ENCODE measurements at places on chromosomes 2 and 18.
A peak's percentile ranks its signal among the peaks of the same experiment; 100 is the strongest.

GRCh38 chr2:25310965-25311864, 30.5 kb downstream of the DNMT3A start:
- DNase-seq = no peak

- DNase-seq = no peak
Observed at GRCh38 chr2:126999106-126999756, 100.5 kb downstream of the TEX51 start.

GRCh38 chr2:214899751-214900150, 90.3 kb upstream of the BARD1 start:
- DNase-seq = no peak

DNA sequence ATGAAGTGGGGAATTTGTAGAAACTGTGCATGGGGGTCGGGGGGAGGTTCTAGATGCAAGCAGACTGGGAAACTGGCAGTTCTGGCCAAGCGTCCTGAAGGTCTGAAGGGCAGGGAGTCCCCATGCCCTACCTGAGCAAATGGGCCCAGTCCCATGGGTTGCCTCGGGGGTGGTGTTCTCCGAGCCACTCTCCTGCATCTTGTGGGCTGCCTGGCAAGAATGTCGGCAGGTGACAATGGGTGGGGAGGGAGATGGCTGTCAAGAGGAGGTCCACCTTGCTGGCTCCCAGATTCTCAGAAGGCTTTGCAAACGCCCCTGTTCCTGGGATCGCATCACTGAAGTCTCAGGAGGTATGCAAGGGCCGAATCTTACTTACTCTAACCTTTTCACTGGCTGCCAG, 21.3 kb downstream of the INHBB start:
- DNase-seq = no peak

GRCh38 chr2:223920109-223920508, 25.0 kb downstream of the WDFY1 start:
- DNase-seq = no peak

- no peak for DNase-seq
Observed at GRCh38 chr2:159904959-159905305, 106.9 kb upstream of the CD302 start.

- no peak for DNase-seq
Observed at GRCh38 chr2:220334871-220335590, 707.6 kb downstream of the SLC4A3 start.

GRCh38 chr18:56200381-56200911, 437.9 kb downstream of the TXNL1 start:
- DNase-seq = peak; percentile 68

DNA sequence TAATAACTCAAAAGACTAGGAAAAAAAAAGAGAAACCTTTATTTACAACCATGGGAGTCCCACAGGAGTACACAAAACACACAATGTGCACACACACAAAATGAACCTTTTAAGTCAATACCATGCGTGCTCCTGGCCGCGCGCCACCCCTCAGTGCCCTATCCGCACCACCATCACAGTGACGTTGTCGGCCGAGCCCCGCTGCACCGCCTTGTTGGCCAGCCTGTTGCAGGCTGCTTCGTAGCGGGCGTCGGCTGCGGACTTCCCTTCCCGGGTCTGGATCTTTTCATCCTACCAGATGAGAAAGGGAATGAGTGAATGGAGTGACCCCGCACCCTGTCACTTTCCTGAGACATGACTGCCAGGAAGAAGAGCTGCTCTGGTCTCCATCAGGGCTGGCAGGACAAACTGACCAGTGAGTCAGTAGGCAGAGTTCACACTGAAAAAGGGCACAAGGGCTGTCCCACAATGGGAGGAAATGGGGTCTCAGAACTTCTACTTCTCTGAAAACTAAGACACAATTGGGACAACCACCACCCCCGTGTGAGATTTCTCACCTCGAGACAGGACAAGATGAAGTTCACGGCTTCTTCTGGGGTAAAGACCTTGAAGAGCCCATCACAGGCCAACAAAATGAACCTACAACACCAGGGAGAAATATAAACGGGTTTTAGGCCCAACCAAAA, 11.8 kb downstream of the ERFE start:
- no peak for DNase-seq

DNA sequence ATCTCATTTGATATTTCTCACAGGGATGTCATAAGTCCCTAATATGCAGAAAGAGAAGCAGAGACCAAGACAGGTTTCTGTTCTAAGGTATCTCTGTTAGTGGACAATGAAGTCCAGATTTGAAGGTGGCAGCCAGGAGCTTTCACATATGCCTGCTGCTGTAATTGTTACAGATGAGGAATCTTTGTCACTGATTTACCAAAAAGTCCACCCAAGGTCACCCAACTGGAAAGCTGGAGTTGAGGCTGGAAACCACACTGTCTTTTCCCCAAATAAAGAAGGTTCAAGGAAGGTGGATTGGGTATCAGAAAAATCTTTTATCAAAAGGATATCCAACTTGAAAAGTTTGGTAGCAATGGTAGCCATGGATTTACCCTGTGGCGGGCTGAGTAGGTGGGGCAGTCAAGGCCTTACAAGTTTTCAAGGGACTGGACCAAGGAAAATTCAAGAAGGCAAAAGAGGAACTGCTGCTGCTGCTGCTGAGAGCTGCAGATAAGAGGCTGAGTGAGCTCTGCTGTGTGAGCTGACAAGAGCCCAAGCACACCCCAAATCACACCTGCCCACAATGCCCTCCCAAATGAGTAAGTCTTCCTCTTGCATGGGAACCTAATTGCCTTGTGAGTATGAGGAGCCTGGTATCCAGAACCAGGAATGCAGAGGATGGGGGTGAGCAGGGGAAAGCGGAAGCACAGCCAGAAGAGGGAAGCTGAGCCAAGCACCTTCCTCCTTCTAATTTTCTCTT, 241.2 kb downstream of the ANAPC1 start:
- no peak for DNase-seq

DNA sequence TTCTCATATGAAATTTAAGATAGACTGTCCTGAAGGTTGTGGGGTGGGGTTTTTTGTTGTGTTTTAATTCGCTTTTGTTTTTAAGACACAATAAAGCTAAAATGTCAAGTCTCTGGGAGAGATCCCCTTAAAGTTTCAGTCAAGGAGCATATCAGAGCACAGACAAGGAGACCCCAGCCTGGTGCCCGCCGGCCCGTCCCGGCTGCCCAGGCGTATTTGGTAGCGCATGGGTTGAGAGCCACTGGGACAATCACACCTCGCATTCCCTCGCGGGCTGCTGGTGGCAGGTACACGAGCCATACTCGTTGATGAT, 2.6 kb downstream of the LRRTM1 start:
- no peak for DNase-seq

- DNase-seq = peak; percentile 7
Observed at GRCh38 chr2:235868645-235869044, 299.5 kb downstream of the GBX2 start.

- DNase-seq = no peak
Observed at GRCh38 chr18:79422022-79422782, 26.5 kb downstream of the NFATC1 start.

DNA sequence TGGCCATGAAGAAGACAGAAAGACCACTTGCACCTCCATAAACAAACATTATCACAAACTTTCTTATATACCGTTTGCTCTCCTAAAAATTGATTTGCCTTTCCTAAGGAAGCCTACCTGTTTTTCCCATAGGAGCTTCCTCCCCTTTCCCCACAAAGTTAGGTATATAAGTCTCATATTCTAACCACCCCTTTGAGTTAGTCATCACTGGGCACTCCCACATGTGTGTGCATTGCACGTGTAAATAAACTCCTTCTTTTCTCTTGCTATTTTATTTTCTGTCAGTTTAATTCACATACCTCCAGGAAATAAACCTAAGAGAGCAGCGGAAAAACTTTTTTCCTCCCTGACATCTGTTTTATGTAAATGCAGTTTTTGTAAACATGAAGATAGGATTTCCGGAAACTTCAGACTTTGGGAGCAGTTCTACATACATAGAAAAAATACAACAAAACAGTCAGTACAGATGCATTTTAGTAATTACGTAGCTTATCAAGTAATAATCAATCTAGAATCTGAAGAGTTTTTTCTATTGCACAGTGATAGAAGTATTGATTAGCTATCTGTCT, 46.6 kb downstream of the PLCL1 start:
- peak; percentile 45 for DNase-seq

Data from fibroblast of pulmonary artery (primary cell).